CD4-positive, alpha-beta T cell treated with Interleukin-12 subunit alpha and Interleukin-12 subunit beta, for 1 hour (primary cell): ENCODE measurements at places on chromosomes 2 and 18.

- no peak for DNase-seq
Measured at GRCh38 chr2:47617523-47618271, 165.2 kb upstream of the MSH6 start.

GRCh38 chr2:27903649-27904404 lies 13.3 kb downstream of the BABAM2 start:
- no peak for DNase-seq

DNA sequence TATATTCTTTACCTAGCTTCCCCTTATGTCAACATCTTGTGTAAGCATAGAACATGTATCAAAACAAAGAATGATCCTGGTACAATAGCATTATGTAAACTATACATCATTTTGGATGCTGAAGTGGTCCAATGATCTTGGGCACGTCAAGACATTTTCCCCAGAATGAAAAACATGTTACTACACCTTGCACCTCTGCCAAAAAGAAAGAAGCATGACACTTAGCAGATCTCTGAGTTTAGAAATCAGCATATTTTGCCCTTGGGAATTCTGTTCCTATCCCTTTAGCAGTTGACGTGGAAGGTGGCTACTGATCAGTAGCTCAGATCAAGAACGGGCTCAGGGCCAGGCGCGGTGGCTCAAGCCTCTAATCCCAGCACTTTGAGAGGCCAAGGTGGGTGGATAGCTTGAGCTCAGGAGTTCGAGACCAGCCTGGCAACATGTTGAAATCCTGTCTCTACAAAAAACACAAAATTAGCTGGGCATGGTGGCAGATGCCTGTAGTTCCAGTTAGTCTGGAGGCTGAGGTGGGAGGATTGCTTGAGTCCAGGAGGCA lies 1.7 kb upstream of the LCLAT1 start:
- no peak for DNase-seq

GRCh38 chr2:108534584-108535356 lies 500 bp downstream of the LIMS1 start:
- peak; percentile 41 for DNase-seq

DNA sequence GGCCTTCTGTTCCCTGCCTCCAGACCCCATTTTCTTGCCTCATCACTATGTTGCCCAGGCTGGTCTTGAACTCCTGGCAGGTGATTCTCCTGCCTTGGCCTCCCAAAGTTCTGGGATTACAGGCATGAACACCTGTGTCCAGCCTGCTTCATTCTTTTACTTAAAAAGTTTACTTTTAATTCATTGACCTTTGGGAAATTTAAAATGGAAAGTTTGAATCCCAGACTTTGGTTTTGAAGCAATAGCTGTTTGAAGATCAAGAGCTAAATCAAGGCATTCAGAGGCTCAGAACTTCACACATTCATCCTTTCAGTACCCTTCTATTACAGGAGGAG lies 79.3 kb upstream of the SESTD1 start:
- DNase-seq = no peak

- peak; percentile 60 for DNase-seq
Measured at GRCh38 chr18:24011123-24011917, 3.2 kb upstream of the TTC39C start.

- no peak for DNase-seq
Measured at GRCh38 chr2:170143045-170143717, 34.8 kb upstream of the MYO3B start.

DNA sequence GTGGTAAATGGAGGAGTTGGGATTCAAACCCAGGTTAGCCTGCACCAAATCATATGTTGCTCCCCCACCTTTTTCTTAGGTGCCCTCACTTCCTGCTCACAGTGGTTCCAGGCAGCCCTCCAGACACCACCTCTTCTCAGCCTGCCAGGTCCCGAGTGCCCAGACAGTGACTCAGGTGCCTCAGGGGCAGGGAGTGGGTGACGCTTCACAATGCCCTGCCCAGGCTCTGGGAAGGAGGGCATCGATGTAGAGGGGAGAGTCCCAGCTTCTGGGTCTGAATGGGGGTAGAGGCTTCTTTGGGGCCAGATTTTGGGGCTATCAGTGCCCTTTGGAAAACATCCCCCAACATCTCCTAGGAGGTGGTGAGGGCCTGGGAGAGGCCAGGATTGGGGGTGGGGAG lies 5.2 kb upstream of the DNAJB2 start:
- no peak for DNase-seq

DNA sequence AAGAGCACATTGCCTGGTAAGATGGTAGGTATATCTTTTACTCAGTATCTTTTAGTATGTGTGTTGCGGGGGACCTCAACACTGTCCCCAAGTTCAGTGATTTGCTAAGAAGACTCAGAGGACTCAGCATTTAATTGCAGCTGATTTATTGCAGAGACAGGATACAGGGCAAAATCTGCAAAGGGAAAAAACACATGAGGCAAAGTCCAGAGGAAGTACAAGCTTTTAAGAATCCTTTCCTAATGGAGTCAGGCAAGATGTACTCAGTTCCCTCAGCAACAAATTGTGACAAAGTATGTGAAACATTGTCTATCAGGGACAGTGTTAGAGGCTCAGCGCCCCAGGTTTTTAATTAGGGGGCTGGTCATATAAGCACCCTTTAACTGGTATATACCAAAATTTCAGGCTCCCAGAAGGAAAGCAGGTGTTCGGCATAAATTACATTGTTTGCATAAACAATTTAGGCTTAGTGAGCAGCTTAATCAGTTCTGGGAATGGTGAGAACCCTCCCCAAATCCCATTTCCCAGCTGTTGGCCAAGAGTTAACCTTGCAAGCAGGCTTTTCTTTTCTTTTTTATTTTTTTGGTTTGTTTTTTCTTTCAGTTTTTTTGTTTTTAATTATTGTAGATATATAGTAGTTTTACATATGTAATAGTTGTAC lies 41.7 kb downstream of the RAB3GAP1 start:
- DNase-seq = no peak

DNA sequence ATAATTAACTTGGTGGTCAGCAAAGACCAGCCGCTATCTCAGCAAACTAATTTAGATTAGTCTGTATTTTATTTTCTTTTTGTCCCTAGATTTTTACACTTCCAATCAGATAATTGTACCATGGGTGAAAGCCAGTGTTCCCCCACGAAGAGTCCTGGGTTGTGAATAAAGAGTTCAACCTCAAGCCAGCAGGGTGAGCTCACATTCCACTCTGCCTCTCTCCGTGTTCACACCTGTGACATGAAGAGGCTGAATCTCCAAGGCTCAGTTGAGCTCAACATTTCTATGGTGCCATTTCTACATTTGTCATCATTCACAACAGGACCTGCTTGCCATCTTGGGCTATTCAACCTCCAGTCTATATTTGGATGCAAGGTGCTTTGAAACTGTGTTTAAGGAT lies 771.5 kb downstream of the GALR1 start:
- no peak for DNase-seq

DNA sequence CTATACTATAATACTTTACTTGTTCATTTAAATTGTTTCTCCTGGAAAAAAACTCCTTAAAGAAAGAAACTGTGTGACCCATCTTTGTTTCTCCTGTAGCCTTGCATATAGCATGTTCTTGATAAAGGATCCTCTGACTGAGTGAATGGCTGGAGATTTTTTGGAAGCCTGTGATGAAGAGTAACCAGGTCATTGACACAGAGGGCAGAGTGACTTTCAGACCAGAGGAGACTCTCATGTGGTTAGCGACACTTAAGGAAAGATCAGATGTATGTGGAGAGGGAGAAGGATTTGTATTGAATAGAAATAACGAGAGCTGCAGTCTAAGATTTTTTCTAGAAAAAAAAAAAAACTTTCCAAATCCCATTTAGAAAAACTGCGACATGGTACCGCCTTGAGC lies 85.5 kb downstream of the TRIM43 start:
- DNase-seq = no peak

DNA sequence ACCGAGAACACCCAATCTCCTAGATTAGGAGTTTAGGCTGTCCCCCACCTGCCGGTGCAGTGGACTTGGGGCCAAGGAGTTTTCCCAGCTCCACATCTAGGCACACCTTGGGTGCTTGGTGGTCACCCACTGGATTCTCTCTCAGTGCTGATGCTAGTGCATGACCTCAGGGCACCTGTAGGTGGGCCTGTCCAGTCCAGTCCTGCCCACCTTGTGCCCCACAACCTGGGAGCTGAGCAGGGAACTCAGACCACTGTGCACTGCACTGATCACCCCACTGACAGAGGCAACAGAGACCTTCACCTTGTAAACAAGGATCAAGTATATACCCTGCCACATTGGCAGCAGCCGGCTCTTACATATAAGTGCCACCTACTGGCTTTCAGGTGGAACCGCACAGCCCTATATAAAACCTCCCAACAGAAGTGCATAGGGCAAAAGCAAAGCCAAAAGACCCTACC lies 12.7 kb upstream of the CDH19 start:
- no peak for DNase-seq

GRCh38 chr2:64699712-64700111 lies 46.0 kb upstream of the SERTAD2 start:
- peak; percentile 52 for DNase-seq

DNA sequence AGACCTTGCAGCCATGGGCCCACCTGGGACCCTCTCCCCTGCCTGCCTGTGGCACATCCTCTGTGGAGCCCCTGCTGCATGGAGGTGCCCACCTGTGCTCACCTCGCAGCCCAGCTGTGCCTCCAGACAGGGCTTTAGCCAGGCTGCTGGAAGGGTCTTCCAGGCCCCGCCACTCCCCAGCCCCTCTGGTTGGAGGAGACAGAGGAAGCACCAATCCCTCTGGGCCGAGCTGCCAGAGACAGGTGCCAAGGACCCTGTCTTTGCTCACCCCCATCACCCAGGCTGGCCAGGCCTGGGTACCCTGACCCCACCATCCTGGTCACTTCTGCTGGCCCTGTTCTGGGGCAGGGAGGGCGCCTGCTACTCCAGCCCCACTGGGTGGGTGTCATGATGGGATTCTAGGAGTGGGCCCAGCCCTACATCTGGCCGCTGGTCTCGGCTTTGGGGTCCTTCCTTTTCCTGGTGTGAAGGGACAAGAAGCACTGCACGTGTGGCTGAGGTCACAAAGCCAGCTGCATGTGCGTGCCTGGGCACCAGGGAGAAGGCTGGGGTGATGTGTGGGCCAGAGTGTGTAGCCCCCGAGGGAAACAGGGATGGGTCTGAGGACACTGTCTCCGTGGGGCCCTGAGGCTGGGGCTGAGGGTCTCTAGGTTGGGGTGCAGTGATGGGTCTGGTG lies 9.3 kb upstream of the NEU4 start:
- DNase-seq = no peak

DNA sequence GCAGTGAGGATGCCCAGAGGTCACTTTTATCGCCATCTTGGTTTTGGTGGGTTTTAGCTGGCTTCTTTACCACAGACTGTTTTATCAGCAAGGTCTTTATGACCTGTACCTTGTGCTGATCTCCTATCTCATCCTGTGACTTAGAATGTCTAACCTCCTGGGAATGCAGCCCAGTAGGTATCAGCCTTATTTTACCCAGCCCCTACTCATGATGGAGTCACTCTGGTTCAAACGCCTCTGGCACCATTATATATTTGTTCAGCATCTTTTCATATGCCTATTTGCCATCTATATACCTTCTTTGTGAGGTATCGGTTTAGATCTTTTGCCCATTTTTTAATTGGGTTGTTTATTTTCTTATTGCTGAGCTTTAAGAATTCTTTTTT lies 7.2 kb upstream of the CCNT2 start:
- DNase-seq = no peak

DNA sequence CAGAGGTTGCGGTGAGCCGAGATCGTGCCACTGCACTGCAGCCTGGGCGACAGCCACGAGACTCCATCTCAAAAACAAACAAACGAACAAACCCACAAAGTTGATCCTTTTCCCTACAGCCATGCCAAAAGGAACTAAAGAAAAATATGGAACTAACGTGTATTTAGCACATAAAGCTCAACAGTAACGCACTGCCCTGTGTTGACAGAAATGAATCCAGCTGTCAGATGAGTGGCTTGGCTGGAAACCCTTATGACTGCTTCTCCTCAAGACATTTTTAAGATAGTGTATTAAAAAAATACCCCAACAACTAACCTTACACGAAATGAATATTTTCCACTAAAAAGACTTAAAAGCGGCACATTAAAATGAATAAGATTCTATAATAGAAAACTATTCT lies 62.9 kb upstream of the TUBA3E start:
- no peak for DNase-seq

GRCh38 chr2:65177751-65178442 lies 48.0 kb upstream of the RAB1A start:
- no peak for DNase-seq

GRCh38 chr2:10132996-10133647 lies 10.6 kb downstream of the RRM2 start:
- DNase-seq = no peak

DNA sequence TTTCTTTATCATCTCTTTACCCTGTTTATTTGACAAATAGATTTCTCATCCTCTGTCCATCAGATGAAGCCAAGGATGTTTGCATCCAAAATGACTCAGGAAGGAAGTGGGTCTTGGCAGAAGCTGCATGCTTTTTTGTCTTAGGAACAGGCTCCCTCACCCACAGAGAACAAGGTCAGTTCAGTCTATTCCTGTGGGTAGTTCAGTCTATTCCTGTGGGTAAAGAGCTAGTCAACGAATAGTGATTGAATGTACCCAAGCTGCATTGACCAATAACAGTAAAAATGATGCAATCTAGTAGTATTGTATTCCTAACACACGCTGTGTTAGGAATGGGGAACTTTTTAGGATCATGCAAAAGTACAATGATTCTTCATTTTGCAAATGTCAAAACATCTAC lies 290.8 kb upstream of the TANK start:
- DNase-seq = no peak

- no peak for DNase-seq
Measured at GRCh38 chr2:33104052-33104623, 157.4 kb downstream of the LTBP1 start.

- DNase-seq = peak; percentile 27
Measured at GRCh38 chr2:64978514-64979268, 10.5 kb upstream of the SLC1A4 start.

DNA sequence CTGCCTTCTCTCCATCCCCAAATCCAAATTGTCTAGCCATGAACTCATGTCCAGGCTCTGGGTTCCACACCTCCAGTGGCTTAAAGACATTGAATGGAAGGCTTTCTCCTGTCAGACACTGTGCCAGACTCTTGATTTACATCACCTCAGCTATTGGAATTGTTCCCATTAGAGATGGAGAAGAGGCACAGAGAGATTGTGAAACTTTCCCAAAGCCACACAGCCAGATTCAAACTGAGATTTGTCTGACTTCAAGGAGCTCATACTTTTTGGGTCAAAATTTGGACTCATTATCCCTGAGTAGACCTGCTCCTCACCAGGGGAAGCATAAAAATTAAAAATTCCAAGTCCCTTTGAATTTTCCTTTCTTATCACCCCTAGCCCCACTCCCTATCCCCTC lies 18.9 kb upstream of the MYO3B start:
- no peak for DNase-seq

DNA sequence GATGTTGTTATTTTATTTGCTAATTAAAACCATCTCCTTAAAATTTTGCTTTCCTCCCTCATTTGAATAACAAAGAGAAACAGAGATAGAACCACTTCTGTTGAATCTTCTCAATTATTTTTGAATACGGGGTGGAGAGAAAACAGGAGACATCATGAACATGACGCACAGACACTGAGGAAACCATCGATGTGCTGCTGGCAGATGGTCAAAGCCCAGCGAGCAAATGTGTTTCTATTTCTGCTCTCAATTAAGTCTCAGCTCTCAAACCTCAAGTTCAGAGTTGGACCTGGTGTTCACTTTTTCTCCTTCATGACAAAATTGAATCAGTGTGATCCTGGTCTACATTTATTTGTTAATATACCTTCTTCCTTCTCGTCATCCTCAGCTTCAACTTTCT lies 36.1 kb upstream of the TWIST2 start:
- no peak for DNase-seq

- DNase-seq = no peak
Measured at GRCh38 chr2:62140426-62141141, 55.3 kb upstream of the B3GNT2 start.

GRCh38 chr2:47002480-47003381 lies 87.1 kb upstream of the MCFD2 start:
- peak; percentile 33 for DNase-seq
